ENCODE measurements at places on chromosomes 2 and 18.

DNA sequence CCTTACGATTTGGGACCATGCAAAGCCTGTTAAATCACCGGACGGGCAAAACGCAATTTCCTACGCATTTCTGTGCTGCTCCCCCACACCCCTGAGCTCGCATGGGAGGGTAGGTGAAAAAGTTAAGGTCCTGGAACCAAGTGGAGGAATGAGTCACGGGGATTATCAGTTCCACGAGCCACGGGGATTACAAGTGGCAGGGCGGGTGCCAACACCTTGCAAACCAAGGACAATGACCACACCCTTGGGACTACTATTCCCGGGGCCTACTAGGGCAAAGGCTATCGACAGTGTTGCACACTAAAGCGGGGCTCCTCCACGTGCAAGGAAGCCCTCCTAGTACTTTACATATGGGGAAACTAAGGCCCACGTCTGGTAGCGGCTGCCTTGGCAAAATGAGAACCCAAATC is 447 bp downstream of the RETSAT start:
- DNase-seq = no peak

GRCh38 chr2:64284751-64285150 is 140.5 kb upstream of the PELI1 start:
- DNase-seq = no peak

DNA sequence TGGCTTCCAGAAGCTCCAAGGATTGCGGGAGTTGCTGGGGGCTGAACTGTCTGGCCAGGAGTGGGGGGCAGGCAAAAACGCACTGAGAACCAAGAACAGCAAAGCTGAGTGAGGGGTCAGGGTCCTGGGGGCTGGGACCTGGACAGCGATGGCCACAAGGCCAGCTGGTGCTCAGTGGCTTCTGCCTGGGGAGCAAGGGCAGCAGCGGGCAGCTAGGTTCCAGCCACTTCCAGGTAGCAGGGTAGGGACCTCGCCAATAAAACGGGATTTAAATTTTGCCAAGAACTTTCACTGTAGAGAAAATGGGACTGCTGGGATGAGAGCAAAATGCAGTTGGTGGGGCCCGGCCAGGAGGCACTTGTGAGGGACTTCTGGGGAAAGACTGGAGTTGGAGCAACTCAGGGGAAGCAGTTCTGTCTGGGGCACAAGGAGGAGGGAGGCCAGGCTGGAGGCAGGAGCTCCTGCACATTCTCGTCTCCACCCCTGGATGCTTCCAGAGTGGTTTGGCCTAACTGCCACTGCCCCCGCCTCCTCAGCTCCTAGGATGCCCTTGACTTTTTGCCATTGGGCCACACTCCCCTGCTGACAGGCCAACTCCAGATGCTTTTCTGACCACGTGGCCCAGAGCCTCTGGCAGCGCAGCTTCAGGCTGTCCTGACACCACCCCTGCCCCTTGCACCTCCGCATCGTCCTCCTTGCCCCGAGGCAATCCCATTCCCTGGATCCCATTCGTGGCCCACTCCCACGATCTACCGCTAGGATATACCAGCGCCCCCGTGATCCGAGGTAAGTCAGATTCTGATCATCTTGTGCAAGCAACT is 5.5 kb upstream of the CCDC74A start:
- no peak for DNase-seq

DNA sequence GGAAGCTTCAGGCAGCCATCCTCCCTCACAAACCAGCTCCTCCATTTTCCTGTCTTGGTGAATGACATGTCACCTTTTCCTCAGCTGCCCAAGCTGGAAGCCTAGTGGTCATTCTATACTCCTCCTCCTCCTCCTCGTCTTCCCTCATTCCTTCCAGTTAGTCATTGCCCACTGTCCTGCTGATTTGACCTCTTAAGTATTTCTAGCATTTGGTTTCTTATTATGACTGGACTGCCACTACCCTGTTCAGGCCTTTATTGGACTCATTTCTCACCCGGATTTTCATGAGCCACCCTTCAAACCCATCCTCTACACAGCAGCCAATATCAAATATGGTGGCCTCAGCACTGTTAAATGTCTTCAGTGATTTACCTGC is 21.9 kb upstream of the MGAT5 start:
- no peak for DNase-seq

GRCh38 chr2:177078855-177079254 is 133.7 kb upstream of the HNRNPA3 start:
- DNase-seq = no peak

DNA sequence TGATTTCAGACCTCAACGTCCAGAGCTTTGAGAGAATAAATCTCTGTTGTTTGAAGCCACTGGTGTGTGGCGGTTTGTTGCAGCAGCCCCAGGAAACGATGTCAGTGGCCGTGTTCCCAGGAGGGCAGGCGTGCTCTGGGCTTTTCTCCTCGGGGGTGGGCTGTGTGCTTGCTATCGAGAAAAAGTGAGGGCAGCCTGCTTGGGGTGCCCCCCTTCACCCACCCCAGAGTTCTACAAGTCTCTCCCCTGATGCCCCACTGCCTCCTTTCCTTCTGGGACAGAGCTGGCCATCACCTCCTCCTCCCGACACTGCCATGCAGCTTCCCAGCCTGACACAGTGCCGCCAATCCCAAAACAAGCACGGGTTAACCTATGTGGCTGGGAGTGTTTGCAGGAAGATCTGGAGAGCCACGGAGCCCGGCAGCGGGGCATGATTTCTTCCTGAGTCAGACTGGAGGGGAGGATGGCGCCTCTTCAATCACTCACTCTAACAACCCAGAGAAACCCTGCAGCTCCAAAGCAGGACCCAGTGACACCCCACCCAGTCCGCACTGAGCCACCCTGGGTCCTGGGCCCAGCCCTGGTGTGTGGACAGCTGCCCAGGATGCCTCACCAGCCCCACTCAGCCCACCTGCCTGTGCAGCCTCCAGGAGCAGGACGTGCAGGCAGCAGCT is 213.7 kb upstream of the RAB6C start:
- DNase-seq = no peak

DNA sequence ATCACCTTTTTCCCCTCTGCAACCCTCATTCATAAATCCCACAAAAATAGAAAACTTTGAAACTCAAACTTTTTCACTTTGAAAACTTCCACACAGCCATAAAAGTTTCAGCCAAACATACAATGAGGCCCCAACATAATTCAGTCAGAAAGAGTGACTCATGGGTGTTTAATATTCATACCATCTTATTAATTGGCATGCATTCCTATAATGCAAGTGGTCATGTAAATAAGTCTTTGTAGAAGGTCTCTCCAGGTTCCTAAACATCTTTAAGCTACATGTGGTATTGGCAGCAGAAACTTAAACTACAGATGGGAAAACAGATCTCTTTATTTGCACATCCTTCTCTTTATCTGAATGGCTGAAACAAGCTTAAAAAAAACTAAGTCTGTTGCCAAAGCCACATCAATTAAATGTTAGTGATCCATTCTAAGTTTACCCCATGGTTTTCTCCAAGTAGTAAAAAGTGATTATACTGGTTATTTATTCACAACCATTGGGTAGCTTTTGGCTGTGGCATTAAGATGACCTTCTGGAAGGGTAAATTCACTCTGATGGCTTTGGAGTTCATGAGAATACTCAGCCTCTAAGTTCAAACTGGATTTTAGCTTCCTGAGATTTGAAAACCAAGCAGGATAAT is 70.2 kb upstream of the LYPD1 start:
- DNase-seq = no peak

DNA sequence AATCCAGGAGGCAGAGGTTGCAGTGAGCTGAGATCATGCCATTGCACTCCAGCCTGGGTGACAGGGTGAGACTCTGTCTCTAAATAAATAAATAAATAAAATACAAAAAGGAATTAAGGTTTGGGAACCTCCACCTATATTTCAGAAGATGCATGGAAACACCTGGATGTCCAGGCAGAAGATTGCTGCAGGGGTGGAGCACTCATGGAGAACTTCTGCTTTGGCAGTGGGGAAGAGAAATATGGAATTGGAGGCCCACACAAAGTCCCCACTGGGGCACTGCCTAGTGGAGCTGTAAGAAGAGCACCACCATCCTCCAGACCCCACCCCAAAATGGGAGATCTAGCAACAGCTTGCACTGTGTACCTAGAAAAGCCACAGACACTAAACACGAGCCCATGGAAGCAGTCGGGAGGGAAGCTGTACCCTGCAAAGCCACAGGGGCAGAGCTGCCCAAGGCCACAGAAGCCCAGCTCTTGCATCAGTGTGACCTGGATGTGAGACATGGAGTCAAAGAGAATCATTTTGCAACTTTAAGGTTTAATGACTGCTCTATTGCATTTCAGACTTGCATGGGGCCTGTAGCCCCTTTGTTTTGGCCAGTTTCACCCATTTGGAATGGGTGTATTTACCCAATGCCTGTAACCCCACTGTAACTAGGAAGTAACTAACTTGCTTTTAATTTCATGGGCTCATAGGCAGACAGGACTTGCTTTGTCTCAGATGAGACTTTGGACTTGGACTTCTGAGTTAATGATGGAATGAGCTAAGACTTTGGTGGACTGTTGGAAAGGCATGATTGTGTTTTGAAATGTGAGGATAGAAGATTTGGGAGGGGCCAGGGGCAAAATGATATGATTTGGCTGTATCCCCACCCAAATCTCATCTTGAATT is 265.3 kb downstream of the ZEB2 start:
- DNase-seq = no peak

GRCh38 chr2:9573013-9573720 is 17.5 kb upstream of the ADAM17 start:
- no peak for DNase-seq

- DNase-seq = no peak
Measured at GRCh38 chr2:39513641-39514094, 76.6 kb upstream of the MAP4K3 start.

- no peak for DNase-seq
Measured at GRCh38 chr2:152114366-152114765, 15.5 kb upstream of the CACNB4 start.

GRCh38 chr18:5057386-5058348 is 139.4 kb downstream of the AKAIN1 start:
- no peak for DNase-seq

Data from NCI-H2081 treated with DMSO at 0.1 percent for 48 hours (cell line).